EL (cell line): ENCODE measurements at places on chromosomes 7 and 10.
A peak's percentile ranks its signal among the peaks of the same experiment; 100 is the strongest.

GRCh38 chr7:32143301-32143700 is 73.1 kb upstream of the PDE1C start:
- peak; percentile 74 for DNase-seq

- no peak for DNase-seq
Measured at GRCh38 chr10:34408956-34409355, 406.1 kb downstream of the PARD3 start.

DNA sequence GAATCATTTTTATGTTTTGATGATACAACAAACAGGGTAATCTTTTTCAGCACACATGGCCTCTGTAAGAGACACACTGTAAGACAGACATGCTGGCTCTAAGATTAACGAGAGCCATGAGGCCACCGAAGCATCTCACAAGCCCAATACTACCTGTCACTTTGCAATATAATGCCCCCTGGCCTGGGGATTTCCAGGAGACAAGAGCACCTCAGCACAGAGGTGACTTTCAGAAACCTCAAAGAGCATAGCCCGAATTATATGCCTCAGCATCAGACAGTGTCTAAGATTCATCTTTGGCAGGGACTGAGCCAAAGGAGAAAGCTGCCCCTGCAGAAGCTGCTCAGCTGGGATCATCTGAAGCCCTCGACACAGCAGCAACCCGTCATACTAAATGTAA is 44.2 kb upstream of the TMEM213 start:
- no peak for DNase-seq

DNA sequence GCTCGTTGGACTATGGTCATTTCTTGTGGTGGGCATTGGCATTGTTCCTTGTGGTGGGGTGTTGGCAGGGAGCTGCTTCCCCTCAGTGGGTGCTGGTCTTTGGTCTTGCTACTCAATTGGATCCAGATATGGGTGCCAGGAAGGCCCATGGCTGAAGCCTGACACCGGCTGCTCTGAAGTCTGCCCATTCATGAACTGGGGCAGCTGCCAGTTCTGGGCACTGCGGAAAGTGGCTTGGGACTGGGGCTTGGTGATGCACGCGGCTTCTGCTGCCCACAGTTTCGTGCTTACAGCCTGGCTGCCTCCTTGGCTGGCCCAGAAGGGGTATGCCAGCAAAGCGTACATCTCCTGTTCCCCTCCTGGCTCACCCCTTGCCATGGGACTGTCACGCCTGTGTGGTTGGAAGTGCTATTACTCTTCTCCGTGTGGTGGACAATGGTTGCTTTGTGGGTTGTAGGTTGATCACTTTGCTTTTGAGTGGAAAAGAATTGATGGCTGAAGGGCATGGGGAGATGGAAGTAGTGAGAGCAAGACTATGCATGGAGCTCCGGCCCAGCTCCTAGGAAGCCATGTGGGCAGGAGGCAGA is 54.7 kb downstream of the ADAMTS14 start:
- no peak for DNase-seq

GRCh38 chr10:104340641-104341040 is 2.4 kb upstream of the ITPRIP start:
- DNase-seq: no peak

DNA sequence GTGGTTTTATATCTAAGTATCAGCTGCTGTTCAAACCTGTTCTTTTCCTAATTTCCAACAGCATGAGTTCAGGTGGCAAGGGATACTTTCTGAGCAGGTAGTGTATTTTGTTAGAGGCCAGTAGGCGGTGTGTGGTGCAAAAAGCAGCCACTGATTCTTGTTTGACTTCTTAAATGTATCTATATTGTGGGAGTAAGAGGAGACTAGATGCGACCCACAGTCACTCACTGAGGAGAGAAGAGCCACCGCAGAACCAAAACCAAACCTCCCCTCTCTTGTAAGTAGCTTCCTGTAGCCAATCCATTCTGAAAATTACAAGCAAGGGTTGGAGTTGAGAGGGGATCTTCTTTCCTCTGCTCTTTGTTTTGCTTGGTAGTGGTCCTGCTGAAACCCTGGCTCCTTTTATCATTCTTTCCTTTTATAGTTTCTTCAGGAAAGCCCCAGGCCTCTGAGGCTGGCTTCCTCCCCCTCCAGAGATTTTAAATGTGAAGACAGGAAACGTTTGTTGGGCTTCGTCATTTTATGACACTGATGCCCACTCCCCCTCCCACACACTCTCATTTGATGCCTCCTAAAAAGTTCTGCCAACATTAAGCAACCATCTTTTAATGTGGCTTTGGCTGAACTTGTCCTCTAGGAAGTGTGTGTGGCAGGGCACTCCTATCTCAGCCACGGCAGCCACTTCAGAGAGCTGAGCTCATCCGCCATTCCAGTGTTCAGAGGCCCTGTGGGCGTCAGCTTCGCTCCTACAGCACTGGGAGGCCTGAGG is 566.0 kb downstream of the SUGCT start:
- DNase-seq: peak; percentile 36

DNA sequence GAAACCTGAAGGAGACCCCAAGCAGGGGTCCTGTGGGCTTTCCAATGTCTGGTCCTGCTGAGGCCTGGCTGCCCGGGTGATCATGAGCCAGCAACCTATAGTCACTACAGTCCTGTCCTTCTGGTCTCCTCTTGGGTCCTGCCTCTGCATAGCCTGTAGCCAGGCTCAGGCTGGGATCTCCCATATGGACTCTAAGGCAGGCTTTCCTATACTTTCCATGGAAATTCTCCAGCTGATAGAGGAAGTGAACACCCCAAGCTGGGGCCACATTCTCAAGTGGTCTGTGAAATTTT is 26.4 kb downstream of the ANXA8 start:
- DNase-seq: no peak

GRCh38 chr10:61559615-61560014 is 103.1 kb upstream of the CABCOCO1 start:
- no peak for DNase-seq
